ENCODE measurements at places on chromosomes 4 and X. TPM values are rescaled to one million over a fixed set of nuclear protein-coding genes. Genes with fewer than 3 reads are reported as not detected.

The MAGEA10 gene
- not detected for total RNA-seq

The TLR6 gene
- 17.3 TPM for total RNA-seq

The SATL1 gene
- 0.17 TPM for total RNA-seq

The MAPK10 gene
- total RNA-seq = 0.10 TPM

The TBC1D19 gene
- total RNA-seq = 54.9 TPM

The DCUN1D4 gene
- total RNA-seq = 39.8 TPM

The NDUFB11 gene
- total RNA-seq = 154 TPM

The POU3F4 gene
- not detected for total RNA-seq

GRCh38 chrX:53196678-53197077 is 28.3 kb downstream of the KDM5C start:
- DNase-seq = no peak

DNA sequence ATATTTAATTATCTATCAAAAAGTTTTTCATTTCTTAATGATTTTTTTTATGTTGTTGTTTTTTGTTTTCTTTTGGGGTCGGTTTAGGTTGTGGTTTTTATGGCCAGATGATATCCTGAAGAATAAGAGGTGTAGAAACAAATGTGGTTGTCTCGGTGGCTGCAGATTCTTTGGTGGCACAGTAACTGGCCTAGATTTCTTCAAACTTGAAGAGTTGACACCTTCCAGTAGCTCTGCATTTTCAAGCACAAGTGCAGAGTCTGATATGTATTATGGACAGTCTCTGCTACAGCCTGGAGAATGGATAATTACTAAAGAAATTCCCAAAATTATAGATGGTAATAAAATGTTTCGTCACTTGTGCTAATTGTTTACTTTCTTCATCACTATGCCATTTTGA is 82.6 kb downstream of the BLTP1 start:
- DNase-seq = no peak

DNA sequence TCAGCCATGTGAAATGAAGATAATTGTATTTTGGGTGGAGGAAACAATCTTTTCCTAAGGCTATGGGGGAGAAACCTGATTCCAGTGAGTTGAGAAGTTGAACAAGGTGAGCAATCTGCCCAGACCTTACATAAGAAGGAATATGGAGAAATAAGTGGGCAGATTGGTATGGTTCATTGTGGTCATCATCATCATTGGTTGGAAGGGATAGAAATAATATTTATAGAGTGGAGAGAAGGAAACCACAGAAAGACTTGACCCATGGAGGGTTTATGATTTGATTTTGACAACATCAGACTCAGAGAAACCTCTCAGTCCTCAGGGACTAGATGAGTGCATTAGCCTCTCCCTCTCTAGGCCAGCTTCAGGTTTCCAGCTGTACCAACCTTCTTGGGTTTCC is 177.9 kb upstream of the NEIL3 start:
- no peak for DNase-seq

DNA sequence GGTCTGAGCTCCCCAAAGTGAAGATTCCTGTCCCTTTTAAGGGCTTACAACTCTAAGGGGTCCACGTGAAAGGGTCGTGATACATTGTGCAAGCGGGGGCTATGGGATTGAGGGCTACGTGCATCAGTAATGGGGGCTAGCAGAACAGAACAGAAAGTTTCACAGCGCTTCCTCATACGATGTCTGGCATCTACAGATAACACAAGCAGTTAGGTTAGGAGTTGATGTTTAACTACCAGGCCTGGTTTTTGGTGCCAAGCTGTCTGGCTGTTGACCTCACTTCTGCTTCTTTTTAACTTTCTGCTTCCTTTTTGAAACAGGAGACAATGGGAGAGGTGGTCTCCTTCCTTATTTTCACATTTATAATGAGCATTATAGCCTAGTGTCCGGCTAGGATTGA is 368.6 kb upstream of the CXorf51A start:
- DNase-seq = no peak

DNA sequence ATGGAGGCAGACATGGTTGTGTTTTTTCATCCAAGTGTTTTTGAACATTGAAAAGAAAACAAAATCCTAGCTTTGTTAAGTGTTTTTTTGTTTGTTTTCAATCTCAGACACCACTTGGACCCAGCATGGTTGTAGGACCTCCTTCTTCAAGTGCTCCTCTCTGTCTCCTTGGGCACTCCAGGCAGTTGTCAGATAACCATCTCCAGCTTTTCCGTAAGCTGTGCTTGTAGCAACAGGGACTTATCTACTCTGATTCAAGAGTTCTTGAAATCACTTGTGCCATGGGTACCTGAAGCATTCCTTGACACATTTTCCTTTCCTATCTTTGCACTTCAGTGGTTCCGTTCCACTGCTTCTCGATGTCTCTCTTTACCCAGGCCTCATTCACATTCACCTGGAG is 334.9 kb upstream of the DDX53 start:
- no peak for DNase-seq

DNA sequence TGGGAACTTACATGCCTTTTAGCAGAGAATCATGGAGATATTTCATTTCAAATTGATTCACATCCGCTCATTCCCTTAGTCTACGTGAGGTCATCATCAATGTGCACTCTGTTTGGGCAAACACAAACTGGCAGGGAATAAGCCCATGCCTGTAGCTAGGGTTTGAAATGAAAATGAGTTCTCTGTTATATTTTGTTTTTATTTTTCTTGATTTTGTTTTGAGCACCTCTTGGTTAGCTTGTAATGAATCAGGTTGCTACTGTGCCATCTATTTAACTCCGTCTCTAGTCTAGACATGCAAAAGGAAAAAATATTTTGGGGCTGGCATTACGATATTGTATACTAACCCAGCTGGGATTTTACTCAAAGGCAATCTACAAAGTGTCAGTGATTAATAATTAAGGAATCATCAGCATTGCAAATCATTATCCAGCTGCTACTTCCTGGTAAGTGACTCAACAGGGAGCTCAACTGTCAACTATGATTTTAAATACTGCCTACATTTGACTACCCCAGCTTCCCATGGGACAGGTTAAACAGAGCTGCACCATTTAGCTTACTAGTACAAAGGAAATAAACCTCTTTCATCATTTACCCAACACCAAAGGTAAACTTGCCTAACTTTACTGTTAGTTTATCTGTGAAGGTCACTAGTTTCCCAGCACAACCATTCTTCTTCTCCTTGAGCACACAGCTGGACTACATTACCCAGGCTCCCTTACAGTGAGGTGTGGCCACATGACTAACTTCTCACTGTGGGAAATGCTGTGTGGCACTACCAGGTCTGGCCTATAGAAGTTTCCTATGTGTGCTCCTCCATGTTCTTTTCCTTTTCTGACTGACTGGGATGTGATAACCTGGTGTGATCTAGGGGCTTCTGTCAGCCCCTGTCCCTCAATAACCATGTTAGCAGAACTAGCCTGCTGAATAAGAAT is 21.2 kb upstream of the TRPC5OS start:
- DNase-seq = no peak

GRCh38 chr4:128471576-128471975 is 184.0 kb upstream of the PGRMC2 start:
- DNase-seq = no peak

- DNase-seq = no peak
Measured at GRCh38 chrX:24282381-24283126, 31.3 kb downstream of the SUPT20HL2 start.

DNA sequence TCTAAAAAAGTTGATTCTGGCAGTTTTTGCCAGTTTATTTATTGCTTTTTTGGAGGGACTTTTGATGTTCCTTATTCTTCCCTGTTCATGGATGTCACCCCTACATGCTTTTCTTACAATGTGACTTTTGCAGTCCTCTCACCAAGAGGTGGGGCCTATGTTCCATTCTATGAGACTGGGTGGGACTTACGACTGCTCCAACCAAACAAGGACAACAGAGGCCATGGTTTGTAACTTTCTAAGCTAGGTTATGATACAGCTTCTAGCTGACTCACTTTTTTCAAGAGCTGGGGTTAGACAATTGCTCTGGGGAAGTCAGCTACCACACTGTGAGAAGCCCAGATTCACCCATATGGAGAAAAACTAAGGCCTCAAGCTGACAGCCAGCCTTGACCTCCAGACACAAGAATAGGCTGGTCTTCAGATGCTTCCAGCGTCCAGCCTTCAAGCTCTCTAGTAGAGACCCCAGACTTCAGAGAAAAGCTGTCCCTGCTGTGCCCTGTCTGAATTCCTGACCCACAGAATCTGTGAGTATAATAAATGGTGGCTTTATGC is 39.5 kb downstream of the ENOPH1 start:
- no peak for DNase-seq

DNA sequence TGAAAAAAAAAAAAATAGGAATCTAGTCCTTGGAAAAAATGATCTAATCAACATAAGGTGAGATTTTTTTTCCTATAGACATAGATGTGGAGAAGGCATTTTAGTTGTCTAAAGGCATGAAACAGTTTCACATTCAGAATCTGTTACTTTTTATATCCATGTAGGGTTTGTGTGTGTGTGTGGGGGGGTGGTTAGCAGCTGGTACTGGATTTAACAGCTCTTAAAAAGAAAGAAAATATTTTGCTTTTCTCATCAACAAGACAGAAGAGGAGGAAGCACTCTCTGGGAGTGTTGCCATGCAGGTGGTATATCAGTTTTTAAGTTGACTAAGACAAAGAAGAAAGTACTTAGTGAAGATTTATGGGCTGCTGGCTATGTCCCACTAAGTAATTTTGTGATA is 122.3 kb downstream of the VCX3B start:
- DNase-seq = no peak

GRCh38 chr4:100177855-100178254 is 12.4 kb downstream of the DDIT4L start:
- DNase-seq = no peak

GRCh38 chr4:72418458-72418857 is 150.6 kb downstream of the ADAMTS3 start:
- no peak for DNase-seq

DNA sequence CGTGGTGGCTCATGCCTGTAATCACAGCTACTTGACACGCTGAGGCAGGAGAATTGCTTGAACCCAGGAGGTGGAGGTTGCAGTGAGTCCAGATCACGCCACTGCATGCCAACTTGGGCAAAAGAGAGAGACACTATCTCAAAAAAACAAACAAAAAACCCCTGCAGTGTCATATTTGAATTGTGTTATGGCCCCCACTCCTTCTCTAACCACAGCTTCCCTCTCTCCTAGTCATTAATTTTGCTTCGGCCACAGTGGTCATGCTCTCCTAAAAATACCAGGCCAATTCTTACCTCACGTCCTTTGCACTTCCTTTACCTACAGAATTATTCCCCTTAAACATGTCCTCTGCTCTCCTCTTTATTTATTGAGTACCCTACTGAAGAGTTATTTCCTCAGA is 206.1 kb downstream of the PPP3CA start:
- no peak for DNase-seq

- no peak for DNase-seq
Measured at GRCh38 chr4:24793219-24794005, 2.0 kb upstream of the SOD3 start.

DNA sequence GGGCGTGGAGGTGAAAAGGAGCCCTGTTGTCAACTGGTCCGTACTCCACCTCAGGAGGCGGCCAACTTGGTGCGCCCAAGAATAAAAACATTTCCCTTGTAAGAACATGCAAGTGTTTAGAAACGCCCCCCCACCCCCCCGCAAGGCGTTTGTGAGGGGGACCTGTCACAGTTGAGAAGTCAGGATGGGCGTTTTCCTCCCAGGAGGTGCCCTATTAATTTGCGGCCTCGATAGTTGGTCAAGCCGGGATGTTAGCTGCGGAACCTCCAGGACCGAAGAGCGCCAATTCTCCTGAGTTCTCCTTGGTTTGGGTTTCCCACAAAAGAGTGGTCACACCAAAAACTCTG is 651 bp upstream of the SAP30 start:
- no peak for DNase-seq

DNA sequence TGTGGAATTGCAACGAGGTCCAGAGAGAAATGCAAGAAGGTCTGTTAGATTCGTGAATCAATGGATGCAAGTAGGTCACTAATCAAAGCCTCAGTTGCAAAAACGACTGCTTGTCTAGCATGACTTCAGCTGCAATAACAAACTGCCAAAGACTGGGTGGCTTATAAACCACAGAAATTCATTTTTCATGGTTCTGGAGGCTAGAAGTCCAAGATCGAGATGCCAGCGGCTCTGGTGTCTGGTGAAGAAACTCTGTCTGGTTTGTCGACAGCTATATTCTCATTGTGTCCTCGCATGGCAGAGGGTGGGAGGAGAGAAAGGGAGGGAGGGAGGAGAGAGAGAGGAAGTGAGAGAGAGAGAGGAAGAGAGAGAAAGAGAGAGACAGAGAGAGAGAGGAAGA is 114.7 kb downstream of the MXRA5 start:
- no peak for DNase-seq

GRCh38 chrX:45986081-45986480 is 559.1 kb downstream of the ZNF674 start:
- no peak for DNase-seq

GRCh38 chr4:156545003-156545785 is 426.4 kb downstream of the PDGFC start:
- no peak for DNase-seq

DNA sequence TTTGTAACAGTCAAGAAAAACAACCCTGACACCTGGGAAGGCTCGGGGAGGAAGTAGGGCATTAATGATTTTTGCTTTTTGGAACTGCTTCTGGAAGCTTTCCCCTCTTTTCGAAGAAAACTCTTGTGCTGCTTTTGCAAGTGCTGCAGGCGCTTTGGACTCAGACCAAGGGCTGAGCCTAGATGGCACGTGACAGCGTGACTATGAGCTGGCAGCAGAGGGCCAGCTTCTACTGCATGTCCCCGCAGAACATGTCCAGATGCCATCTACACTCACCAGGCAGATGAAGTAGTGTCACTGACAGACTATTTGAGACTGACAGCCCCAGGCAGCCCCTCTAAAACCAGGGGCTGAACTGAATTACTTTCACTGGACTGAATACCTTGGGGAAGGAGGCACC is 6.2 kb downstream of the NR0B1 start:
- DNase-seq = peak; percentile 71

DNA sequence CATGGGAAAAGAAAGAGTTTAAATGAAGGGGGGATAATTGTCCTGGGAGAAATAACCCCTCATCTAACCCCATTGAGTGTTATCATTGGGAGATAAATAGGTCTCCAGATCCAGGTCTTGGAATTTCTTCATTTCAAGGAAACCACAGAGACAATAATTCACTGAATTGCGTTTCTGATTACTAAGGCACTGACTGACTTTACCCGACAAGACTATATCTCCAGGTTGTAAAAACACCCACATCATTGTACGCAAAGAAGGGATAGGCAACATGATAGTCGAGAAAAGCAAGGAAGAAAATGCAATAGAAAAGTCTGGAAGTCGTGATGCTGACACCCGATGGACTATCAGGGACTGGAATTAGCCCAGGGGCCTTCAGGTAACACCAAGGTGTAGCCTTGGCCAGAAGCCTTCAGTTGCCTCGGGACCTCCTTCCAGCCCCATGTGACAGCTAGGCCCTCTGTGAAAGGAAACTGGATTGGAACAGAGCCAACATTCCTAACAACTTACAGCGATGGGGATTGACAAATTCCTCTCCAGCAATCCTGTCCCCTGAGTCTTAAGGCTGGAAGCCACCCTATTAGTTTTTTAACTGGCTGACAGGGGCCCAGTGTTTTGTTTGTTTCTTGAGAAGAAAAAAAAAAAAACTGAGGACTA is 46.5 kb upstream of the RAB9B start:
- DNase-seq = peak; percentile 13

- no peak for DNase-seq
Measured at GRCh38 chr4:15378493-15378892, 49.3 kb upstream of the C1QTNF7 start.

GRCh38 chr4:14293582-14293981 is 666.1 kb upstream of the BOD1L1 start:
- DNase-seq = no peak

- DNase-seq = no peak
Measured at GRCh38 chr4:24764345-24764744, 31.0 kb upstream of the SOD3 start.
